Activated T-helper 2 cell treated with anti-CD3 and anti-CD28 coated beads, Interferon-gamma antibody, Interleukin-2, Interleukin-4, amounts not matched to agents 10 μg/mL and 5 μg/mL and 100 μg/mL, durations not matched to agents 14 hours and 24 hours and 36 hours (primary cell): ENCODE measurements at places on chromosomes 2 and 18. TPM values are rescaled to one million over a fixed set of nuclear protein-coding genes. Genes with fewer than 3 reads are reported as not detected.

GRCh38 chr2:125581557-125581956, 1074.4 kb upstream of the GYPC start:
- DNase-seq = no peak

Gene TUBA4A
- total RNA-seq = 220 and 231 TPM in 2 replicates

- DNase-seq = peak; percentile 37
Observed at GRCh38 chr2:177289824-177290628, 25.5 kb upstream of the NFE2L2 start.

DNA sequence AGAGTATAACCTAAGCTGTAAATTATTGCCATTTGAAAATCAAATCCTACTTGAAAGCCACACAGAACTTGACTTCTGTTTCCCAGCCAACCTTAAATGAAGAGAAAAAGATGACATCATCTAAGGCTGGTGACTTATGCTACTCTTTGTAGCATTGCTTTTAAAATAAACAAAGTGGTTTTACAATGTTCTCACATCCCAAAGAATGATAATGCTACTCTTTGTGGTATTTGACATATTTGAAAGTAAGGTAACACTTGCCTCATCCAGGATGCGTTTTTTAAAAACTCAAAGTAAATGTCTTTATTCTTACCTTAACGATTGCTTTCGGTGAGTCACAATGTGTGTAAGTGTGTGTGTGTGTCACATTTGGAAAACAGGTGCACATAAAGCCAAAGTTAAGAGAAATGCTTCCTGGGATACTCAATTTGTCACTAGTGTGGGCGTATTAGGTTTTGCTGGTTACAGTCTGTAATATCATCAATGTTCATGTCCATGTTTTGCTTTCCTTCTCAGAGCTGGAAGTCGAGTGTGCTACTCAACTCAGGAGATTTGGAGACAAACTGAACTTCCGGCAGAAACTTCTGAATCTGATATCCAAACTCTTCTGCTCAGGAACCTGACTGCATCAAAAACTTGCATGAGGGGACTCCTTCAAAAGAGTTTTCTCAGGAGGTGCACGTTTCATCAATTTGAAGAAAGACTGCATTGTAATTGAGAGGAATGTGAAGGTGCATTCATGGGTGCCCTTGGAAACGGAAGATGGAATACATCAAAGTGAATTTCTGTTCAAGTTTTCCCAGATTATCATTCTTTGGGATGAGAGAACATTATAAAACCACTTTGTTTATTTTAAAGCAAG, 2.6 kb downstream of the PMAIP1 start:
- DNase-seq = no peak

GRCh38 chr2:134490559-134490958, 228.2 kb downstream of the TMEM163 start:
- DNase-seq = no peak

Gene AFF3
- total RNA-seq = 1.4 and 1.7 TPM in 2 replicates

Gene PSMA8
- 1.2 and 1.4 TPM in 2 replicates for total RNA-seq

DNA sequence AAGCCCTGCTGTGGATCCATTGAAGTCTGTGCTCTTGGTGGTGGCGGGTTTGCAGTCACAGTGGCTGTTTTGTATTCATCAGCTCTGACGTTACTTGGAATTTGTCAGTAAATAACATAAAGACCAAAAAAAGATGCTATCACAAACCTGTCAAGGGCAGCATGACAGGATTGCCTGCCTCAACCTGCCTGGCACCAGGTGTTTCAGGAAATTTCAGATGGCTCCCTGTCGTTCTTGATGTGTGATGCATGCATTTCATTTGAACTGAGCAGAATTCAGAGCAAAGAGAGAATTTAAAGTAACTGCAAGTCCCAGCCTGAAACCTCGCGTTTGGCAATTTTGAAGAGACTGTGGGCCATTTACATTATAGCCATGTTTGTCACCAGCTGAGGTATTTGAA, 50.3 kb upstream of the EPC2 start:
- no peak for DNase-seq

DNA sequence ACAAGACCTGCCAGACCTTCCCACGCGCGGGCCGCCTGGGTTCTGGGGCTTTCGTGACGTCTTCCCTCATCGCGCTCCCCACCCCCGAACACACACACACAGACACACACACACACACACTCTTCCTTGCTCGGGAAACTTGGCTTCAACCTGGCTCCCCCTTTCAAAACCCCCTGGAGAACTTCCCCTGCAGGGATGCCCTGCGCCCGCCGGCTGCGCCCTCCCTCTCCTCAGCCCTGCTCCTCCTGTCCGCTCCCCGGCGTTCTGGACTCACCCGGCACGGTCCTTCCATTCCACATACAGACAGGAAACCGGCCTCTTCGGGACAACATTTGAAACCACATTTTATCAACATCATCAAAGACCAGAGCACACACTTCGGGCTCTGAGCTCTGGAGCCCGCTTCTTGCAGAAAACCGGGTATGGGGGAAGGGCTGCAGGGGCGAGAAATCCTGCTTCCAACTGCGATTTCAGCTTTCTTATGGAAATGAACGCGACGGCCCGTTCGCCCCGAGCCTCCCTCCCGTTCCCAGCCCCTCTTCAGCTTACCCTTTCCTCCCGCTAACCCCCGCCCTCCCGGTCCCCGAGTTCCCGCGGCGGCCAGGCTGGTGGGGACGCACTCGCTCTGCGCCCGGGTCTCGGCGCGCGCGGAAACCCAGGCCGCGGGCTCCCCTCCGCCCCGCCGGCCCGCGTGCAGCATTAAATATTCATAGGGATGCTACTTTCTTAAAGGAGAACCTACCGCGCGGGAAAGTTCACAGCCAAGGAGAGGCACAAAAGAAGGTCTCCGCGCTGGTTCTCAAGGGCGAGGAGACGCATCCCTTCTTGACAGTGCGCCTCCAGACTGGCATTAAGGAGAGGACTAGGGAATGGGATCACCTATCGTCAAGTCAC, 18.3 kb downstream of the POU3F3 start:
- DNase-seq = no peak

Gene TCF23
- not detected in 2 replicates for total RNA-seq

Gene TTN
- 3.3 and 3.7 TPM in 2 replicates for total RNA-seq

DNA sequence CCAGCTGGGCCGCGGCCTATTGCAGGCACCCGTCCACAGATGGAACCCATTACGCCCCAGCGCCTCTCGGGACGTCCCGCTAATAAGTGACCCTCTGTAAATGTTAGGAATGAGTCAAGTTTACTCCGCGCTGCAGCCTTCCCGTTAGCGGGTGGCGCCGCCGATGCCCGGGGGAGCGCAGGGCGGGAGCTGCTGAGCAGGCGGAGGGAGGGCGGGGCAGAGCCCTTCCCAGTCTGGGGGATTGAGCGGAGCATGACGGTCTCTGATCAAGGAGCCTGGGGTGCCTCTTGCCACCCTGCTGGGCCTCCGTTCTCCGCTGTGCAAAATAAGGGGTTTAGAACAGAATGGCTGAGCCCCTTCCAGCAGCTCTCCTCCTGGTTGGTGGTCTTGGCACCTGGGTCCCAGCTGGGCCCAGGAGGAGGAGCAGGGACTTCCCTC, 10.5 kb downstream of the CROCC2 start:
- DNase-seq = no peak

Gene ERFE
- total RNA-seq = 0.46 and 1.1 TPM in 2 replicates

Gene GPR39
- total RNA-seq = not detected in 2 replicates

DNA sequence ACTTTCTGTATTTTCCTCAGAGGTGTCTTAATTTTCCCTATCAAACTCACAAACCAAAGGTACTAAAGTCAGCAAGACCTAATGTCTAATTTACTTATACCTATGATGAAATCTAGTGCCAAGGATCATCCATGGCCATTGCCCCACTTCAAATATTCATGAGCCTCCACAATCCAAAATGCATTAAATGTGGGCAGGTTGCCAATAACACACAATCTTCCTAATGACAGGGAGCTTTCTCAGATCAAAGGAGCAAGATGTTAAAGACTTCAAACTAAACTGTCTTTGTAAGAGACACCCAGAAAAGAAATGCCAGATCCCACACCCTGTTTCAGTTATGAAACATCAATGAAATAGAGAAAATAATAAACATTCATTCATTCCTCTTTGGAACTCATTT, 143.2 kb downstream of the TMEFF2 start:
- no peak for DNase-seq

Gene TSPYL6
- total RNA-seq = not detected in 2 replicates

Gene OTX1
- not detected in 2 replicates for total RNA-seq

- no peak for DNase-seq
Observed at GRCh38 chr2:213806125-213806726, 522.0 kb downstream of the SPAG16 start.
